Activated T-helper 1 cell treated with anti-CD3 and anti-CD28 coated beads, Interleukin-2, amount 50 U/mL, for 16 hours (primary cell): ENCODE measurements at places on chromosomes 1 and 21.

GRCh38 chr21:15567191-15567590 is 162.6 kb upstream of the USP25 start:
- no peak for DNase-seq

DNA sequence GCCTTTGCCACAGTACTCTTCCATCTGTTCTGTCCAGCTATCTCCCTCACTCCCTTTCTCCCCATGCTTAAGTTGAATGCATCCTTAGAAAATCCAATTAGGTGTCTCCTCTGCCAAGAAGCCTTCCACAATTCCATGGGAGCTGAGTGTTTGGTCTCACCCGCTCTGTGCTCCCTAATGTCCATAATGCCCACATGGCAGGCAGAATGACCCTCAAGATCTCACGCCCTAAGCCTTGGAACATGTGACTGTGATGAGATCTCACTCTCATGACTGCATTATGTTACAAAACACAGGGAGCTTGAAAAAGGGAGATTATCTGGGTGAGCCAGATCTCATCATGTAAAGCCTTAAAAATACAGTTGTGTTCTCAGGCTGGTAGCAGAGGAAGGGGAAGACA is 229.4 kb downstream of the OMA1 start:
- DNase-seq, result no peak

GRCh38 chr1:182245040-182245439 is 146.6 kb downstream of the GLUL start:
- DNase-seq, result no peak

- no peak for DNase-seq
These were observed 66.8 kb downstream of the LUZP1 start for GRCh38 chr1:23101887-23102286.

GRCh38 chr21:32315511-32316281 is 17.0 kb downstream of the MRAP start:
- DNase-seq, result no peak

DNA sequence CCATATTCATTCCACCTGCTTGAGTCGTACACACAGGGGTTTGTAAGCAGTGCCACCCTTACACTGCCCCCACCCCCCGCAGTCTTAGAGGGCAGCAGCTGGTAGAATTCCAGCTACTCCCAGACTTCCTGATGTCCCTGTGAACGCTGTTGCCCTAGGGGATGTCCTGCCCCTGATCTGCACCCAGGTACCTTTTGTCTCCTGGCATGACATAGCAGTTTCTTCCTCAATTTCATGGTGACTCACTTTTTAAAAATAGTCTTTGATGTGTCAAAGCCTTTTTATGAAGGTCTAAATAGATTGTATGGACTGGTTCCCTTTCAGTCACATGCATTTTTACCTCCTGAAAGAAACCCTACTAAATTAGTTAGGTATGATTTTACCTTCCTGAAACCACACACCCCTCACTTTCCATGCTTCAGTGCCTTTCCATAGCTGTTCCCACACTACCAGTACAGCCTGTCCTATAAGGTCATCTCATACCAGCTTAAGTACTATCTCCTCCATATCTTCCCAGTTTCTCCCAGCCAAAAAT is 76.4 kb downstream of the ST3GAL3 start:
- DNase-seq, result no peak

- DNase-seq, result no peak
These were observed 24.5 kb upstream of the PALMD start for GRCh38 chr1:99621340-99621901.

- DNase-seq, result peak; percentile 58
These were observed 39.2 kb upstream of the LRRC8D start for GRCh38 chr1:89781494-89782126.

DNA sequence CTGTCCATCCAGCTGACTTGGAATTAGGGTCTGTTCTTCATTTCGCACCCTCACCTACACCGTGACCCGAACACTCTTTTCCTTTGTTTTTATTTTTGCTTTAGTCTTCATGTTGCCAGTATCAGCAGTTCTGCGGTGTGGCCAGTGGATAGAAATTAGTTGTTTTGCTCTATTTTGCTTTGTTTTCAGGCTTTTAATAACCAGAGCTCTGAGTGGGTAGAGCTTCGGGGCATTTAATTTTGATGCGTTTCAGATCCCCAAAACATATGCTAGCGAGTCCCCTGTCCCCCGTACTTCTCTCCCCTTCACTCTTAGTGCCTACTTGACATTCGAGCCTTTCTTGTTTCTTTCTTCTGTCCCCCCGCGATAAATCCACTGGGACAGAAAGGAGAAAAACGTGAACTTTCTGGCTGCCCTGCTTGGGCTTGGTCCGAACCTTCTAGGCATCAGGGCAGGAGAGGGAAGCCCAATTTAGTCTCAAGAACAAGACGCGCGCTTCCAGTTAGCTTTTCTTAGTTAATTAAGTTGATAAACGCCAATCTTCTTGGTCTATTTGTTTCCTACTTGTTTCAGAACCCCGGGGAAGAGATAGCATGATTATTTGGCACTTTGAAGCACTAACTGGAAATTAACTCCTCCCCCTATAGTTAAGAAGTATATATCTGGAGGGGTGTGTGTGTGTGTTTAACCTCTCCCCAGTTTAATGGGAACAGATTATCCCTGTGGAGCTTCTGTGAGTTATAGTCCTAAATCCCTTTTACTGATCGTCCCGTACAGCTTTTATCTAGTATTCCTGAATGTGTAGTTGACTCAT is 839 bp downstream of the SWT1 start:
- no peak for DNase-seq

DNA sequence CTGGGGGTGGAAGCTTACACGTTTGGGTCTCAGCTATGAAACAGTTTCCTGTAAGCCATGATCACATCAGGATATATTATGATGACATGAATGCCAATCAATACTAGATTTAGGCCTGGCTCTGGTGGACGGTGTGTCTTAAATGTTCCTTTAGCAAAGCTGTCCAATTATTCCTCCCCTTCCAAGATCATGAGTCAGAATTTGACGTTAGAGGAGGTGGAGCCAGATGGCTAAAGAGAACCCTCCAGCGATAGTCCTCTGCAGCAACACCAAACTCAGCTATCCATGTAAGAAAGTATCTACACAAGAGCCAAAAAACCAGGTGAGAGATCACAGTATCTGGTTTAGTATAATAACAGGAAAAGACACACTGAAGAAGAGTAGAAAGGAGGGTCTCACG is 47.8 kb downstream of the PACC1 start:
- no peak for DNase-seq

- no peak for DNase-seq
These were observed 85.1 kb downstream of the PLPP3 start for GRCh38 chr1:56494306-56494705.

GRCh38 chr1:207251066-207251465 is 70.4 kb upstream of the CD55 start:
- DNase-seq, result no peak

DNA sequence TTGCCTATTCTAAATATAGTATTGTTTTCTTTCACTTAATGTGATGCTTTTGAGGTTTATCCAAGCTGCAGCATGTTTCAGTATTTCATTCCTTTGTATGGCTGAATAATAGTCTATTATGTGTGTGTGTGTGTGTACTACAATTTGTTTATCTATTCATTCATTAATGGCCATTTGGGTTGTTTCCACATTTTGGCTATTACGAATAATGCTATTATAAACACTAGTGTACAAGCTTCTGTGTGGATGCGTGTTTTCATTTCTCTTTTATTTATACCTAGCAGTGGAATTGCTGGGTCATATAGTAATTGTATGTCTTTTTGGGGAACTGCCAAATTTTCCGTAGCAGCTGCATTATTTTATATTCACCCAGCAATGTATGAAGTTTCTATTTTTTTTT is 15.0 kb upstream of the THEM5 start:
- no peak for DNase-seq

GRCh38 chr1:180241716-180242544 is 11.9 kb downstream of the LHX4 start:
- DNase-seq, result no peak

DNA sequence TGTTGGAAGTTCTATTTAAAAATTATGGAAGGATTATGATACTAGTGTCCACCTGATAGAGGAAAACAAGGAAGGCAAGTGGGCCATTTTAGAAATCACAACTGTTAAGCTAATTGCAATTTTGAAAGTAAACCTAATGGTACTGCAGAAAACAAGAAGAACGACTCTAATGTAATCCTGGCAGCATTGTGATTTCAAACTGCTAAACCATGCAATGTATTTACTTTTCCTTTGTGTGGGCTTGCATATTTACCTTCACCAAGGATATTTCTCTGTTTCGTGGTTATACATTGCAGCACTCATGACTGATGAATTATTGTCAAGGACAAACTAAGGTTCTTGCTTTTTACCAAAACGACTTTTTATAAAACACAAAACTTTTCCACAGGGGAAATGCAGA is 88.1 kb downstream of the TM2D1 start:
- DNase-seq, result no peak

DNA sequence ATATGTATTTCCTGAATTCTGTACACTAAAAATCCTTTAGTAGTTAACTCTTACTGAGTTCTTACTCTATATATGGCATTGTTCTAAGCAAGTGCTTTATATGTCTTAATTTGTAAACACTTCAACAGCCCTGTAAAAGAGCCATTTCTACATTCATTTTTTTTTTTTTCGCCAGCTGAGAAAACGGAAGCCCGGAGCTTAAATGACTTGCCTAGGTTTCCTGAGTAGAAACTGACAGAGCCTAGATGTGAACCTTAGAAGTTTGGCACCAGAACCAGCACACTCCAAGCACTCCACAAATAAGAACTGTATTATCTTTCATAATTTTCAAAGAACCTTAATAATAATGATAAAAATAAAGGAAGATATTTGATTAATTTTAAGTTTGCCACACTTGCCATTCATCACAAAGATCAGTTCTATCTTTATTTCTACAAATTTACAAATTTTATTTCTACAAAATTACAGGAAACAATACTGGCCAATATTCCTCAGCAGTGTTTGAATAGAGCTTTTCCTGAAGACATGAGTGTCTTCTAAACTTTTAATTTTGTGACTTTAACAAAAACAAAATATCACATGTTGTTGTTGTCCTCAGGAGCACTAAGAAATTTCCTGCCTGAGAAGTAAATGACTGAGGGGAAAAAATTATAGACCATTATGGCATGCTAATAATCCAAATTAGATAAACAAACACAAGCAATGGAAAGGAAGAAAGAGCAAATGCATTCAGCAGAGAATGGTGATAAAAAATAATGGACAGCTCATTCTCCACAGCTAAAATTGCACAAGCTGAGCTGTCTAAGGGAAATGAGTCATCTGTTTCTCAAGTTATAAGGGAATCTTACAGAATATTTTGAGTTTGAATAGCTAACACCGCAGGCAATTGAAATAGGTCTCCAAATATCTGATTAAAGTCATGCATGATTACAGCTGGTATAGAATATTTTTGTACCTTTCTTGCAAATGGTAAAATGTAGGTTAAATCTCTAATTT is 71.2 kb downstream of the DPYD start:
- no peak for DNase-seq

- DNase-seq, result no peak
These were observed 56.0 kb downstream of the TBCE start for GRCh38 chr1:235423214-235423652.

DNA sequence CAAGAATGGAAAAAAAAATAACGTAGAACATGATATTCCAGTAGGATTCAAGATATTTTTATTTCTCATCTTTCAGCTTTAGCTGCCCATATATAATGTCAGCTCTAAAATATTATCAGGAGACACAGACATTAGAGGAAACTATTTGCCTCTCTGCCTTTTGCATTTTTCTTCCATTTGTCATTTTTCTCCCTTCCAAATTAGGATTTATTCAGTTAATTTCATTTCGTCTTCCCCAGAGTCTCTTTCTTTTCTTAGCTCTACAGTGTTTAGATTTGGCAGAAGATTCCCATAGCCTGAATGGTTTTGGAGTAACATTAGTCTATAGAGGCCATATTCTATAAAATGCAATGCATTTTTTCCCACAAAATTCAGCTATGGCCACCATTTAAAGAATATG is 5.1 kb upstream of the ENAH start:
- DNase-seq, result no peak

DNA sequence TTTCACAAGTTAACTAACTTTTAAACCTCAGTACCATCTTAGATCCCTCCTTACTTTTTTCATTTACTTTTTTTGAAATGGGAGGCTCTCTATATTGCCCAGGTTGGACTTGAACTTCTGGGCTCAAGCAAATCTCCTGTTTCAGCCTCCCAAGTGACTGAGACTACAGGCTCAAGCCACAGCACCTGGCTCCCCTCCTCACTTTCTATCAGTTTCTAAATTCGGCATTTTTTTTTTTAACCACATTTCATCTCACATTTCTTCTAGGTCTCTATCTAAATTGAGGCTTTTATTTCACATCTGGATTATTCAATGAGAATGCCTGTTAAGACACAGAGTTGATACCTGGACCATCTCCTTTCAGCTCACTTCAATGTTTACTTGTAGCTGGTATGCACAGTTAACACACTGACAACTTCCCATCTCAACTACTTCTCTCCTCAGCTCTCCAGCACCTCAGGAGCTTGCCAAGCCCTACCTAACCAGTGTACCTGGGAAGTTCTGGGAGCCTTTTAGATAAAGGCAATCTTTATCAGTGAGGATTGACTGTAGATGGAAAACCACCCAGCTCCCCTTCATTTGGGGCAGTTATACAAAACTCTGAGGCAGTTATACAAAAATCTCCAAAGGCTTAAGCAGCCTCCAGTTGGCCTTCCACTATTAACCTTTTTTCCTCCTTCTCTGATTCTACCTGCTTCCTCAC is 3.4 kb downstream of the USP33 start:
- DNase-seq, result no peak

GRCh38 chr1:232174306-232174705 is 455.6 kb downstream of the SIPA1L2 start:
- no peak for DNase-seq

DNA sequence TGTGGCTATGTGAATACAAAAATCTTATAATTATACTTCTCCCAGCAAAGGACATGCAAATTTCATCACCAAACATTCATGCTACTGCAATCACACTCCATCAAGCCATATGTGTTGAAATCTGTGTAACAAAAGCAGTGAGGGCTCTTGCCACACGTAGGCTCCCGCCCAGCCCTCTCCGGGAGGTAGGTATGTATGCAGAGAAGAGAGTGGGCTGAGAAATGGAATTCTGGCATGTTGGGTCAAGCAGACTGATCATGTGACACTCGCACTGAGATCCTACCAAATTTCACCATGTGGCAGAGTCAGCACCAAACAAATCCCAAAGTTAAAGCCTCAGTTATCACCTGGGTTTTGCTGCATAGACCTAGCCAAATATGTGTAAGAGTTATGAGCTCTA is 49.7 kb downstream of the APP start:
- no peak for DNase-seq

DNA sequence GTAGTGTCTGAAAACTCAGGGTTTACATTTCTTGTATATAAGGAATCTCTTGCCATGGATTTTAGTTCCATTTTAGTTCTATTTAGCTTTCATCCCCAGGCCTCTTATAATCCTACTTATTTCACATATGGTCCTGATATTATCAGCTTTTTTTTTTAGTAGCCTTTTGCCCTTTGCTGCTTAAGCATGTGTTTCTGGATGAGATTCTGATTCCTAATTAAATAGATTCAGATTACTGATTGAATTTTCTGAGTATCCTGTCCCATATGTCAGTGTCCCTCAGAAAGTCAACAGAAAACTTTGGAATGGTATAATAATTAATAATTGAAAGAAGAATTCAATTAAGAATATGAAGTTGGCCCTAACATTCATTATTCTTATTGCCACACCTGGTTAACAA is 134.7 kb upstream of the HOOK1 start:
- no peak for DNase-seq

GRCh38 chr1:52056937-52057231 is 789 bp downstream of the BTF3L4 start:
- no peak for DNase-seq
